ENCODE measurements at places on chromosomes 13 and 19.
A peak's percentile ranks its signal among the peaks of the same experiment; 100 is the strongest.

- no peak for DNase-seq
Observed at GRCh38 chr13:90281709-90282108, 1065.8 kb upstream of the MIR17HG start.

DNA sequence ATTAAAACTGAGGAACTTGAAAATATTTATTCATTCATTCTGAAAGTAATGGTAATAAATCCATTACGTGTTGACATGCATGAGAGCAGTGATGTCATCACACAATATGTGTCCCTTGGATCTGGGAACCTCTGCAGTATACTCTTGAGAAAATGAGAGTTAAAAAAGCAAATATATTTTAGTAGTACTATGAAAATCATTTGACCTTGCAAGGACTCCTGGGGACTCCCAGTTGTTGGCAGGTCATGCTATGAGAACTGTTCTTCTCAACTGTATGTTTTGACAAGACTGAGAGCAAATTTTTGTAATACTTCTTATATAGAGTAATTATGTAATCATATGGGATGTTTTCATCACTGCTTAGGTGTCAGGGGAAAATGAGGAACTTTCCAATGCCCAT, 249.4 kb downstream of the PCCA start:
- peak; percentile 73 for DNase-seq

- peak; percentile 65 for DNase-seq
Observed at GRCh38 chr19:33416307-33417215, 43.1 kb downstream of the CEBPG start.

DNA sequence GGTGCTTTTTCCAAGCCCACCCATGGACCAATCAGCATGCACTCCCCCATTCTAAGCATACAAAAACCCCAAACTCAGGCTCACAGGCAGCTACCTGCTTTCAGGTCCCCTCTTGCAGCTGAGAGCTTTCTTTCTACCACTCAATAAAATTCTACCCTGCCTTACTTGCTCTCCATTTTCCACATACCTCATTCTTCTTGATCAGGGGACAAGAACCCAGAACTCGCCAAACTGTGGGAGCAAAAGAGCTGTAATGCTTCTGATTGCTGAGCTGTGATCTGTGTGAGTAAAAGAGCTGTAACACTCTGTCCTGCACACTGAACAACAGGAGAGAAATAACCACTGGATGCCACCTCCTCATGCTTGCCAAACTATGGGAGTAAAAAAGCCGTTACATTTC, 972.1 kb downstream of the SLITRK5 start:
- DNase-seq: no peak

DNA sequence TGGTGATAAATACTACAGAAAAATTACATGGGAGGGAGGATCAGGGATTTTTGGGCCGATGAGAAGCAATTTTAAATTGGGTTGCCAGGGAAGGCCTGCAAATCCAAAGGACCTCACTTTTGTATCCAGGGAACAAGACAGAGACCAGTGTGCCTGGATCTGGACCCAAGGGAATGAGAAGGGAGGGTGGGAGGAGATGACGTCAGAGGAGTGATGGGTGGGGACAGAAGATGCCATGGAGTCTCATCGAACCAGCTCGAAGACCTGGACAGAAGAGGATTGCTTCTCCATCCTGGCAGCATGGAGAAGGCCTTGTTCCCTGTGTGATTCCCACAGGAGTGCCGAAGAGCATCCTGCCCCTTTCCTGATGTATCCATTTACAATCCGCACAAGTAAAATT, 68.9 kb downstream of the ITGBL1 start:
- DNase-seq: no peak

- no peak for DNase-seq
Observed at GRCh38 chr13:111659219-111659775, 338.9 kb downstream of the TEX29 start.

GRCh38 chr13:24293746-24294145, 15.6 kb upstream of the C1QTNF9 start:
- no peak for DNase-seq

All from astrocyte of the spinal cord (primary cell).